Memory B cell (primary cell): ENCODE measurements at places on chromosomes 3 and 15.

DNA sequence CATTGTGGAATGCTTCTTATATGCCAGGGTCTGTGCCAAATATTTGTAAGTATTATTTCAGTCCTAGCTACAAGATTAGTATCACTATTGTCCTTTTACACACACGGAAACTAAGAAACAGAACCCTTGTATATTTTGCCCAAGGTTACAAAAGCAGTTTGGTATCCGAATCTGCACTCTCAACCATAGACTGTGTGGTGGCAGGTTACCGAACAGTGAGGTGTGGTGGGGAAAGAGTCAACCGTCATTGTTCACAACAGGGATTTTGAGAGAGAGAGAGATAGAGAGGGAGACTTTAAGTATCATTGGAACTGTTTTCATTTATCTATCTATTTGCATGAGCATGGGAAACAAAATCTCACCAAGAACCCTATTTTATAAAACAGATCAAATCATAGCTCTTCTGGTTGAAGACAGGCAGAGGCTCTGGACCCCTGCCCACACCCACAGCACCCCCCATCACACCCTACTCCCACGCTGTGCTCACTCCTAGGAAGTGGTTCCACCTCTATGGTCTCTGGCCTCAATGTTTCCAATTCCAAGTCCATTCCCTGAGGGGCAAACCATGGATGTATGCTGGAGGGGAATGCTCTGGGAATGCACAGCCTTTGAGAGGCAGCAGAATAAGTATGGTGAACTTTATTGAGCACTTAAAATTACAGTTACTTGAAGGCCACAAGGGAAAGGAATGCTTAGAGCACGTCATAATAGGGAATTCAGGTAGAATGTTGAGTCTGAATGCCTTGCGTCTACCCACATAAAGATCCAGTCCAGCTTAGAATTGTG is 69.0 kb downstream of the ARHGAP31 start:
- DNase-seq, result no peak
- H3K27ac ChIP-seq, result no peak overlapping the region
- H3K36me3 ChIP-seq, result peaks cover 2% of the 10 kb centered on the region
- H3K4me3 ChIP-seq, result no peak overlapping the region
- no peaks in the 10 kb centered on the region for H3K27me3 ChIP-seq
- peaks cover 12% of the 10 kb centered on the region for H3K4me1 ChIP-seq

DNA sequence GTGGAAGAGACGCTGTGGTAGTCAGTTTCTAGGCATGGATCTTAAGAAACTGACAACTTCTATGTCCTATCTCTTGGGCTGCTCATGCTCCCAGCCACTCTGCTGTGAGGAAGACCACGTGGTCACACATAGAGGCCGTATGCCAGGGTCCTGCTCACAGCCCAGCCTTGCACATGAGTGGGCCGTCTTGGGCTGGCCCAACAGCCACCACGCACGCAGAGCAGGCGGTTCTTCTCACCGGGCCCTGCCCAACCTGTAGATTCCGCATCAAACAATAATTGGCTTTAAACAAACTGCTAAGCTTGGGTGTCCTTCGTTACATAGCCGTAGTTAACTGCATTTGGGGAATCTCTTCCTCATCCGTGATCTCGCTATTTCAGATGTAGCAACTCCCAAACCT is 26.0 kb downstream of the SLC41A3 start:
- peaks cover 7% of the 10 kb centered on the region for H3K36me3 ChIP-seq
- H3K4me1 ChIP-seq, result peaks cover 13% of the 10 kb centered on the region
- no peaks in the 10 kb centered on the region for H3K27me3 ChIP-seq
- H3K27ac ChIP-seq, result no peak overlapping the region
- no peak for DNase-seq
- no peak overlapping the region for H3K4me3 ChIP-seq

DNA sequence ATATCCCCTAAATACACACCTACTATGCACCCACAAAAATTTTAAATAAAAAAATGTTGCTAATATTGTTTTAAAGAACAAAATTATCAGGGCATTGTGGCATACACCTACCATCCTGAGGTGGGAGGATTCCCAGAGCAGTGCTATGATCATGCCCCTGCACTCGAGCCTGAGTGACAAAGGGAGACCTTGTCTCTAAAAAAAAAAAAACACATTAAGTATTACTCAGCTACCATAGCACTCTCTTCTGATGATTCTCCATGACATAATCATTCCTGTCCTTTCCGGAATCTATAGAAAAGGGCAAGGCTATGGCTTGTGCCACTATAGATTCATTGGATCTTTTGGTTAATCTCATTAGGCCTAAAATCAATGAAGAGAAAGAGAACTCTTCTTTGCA is 77.4 kb downstream of the ACAP2 start:
- no peak for DNase-seq
- H3K27me3 ChIP-seq, result no peaks in the 10 kb centered on the region
- H3K36me3 ChIP-seq, result peaks cover 30% of the 10 kb centered on the region
- peaks cover 27% of the 10 kb centered on the region for H3K4me1 ChIP-seq
- H3K27ac ChIP-seq, result no peak overlapping the region
- H3K4me3 ChIP-seq, result no peak overlapping the region

- H3K4me3 ChIP-seq, result no peak overlapping the region
- peaks cover 2% of the 10 kb centered on the region for H3K27me3 ChIP-seq
- no peaks in the 10 kb centered on the region for H3K36me3 ChIP-seq
- peaks cover 9% of the 10 kb centered on the region for H3K4me1 ChIP-seq
These were observed 123.8 kb downstream of the TLE3 start for GRCh38 chr15:69973880-69974279.

- peak overlapping the region; percentile 90 for H3K4me3 ChIP-seq
- H3K4me1 ChIP-seq, result peaks cover 22% of the 10 kb centered on the region
- peak; percentile 65 for DNase-seq
- H3K27me3 ChIP-seq, result no peaks in the 10 kb centered on the region
These were observed 5.9 kb downstream of the STARD9 start for GRCh38 chr15:42581272-42581730.

GRCh38 chr3:129555153-129555550 is 12.2 kb downstream of the H1-8 start:
- H3K27ac ChIP-seq, result no peak overlapping the region
- no peak for DNase-seq
- H3K4me1 ChIP-seq, result peaks cover 7% of the 10 kb centered on the region
- H3K36me3 ChIP-seq, result no peaks in the 10 kb centered on the region

DNA sequence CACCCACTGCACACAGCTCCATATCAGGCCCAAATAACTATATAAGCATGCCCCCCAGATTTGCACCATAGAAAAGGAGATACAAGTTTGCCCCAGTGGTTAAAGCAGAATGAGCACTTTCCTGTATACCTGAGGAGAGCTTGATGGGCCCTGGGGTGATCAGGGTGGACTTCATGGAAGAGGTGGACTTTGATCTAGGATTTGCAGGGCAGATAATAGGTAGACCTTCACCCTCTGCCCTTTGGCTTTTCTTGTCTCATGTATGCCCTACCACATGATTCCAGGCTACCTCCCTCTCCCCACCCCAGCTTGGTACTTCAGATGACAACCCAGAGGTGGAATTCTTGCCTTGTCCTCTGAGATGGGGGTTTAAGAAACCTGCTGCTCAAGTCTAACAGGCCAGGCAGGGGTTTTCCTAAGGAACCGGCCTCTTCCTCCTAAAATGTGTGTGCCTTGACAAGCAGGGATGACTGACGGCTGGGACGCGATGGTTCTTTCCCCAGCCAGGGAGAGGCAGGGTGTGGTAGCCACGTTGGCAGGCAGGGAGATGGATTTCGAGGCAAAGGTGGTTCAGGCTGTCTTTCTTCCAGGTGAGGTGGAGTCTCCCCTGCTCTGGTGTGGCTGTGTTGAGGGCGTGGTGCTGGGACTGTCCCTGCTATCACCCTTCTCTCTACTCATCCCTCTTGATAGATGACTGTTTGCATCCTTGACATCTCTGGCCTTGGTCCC is 6.6 kb upstream of the RHCG start:
- DNase-seq, result no peak
- no peaks in the 10 kb centered on the region for H3K4me1 ChIP-seq
- H3K36me3 ChIP-seq, result no peaks in the 10 kb centered on the region
- H3K4me3 ChIP-seq, result no peak overlapping the region
- H3K27ac ChIP-seq, result no peak overlapping the region

DNA sequence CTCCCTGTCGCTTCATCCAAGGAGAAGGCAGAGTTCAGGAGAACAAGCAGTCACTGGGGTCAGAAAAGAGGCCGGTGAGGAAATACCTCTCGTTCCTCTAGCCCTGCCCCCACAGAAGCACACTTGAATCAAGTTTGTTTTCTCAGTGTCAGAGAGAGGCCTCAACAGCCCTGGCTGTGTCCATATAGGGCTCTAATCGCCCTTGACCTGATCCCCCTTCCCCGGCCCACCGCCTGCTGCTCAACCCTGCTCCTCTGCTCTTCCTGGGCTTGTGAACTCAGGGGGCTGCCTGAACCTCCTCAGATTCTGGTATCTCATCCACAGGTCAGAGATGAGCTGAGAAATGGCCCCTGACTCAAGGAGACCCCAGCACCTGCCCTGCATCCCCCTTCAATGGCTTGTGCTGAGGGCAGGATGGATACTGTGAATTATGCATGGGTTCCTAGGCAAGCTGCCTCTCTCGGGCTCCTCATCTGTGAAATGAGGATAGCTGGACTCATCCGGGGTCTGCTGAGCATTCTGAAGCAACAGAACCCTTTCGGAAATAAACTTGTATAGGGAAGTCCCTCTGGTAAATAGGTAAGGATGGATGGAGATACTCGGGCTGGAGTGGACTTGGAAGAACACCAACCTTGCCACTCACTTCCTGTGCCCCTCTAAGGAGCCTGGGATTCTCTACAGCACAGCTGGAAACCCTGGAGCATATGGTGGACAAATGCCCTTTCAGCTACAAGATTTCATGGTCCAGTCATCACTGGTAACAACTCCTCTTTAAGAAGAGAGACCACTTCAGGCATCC is 147.5 kb downstream of the STT3B start:
- H3K4me1 ChIP-seq, result peaks cover 13% of the 10 kb centered on the region
- no peak for DNase-seq
- H3K36me3 ChIP-seq, result peaks cover 63% of the 10 kb centered on the region
- H3K4me3 ChIP-seq, result no peak overlapping the region
